ENCODE measurements at places on chromosomes 16 and 17.

DNA sequence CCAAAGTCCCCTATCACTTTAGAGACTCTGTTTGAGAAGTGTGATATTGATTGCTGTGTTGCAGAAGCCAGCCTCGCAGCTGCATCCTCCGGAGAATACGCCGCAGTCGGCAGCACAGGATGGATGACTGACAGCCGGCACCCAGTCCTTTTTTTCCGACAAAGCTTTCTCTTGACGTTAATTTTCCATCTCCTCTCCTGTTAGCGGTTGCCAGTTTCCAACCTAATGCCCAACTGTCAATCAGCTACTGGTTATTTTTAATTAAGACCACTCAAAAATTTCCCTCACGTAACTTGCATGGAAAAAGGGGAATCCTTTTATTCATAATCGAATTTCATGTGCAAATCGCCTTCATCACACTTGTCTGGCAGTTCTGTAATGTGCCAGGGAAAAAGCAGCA lies 953.9 kb downstream of the CDH11 start:
- no peak for DNase-seq

DNA sequence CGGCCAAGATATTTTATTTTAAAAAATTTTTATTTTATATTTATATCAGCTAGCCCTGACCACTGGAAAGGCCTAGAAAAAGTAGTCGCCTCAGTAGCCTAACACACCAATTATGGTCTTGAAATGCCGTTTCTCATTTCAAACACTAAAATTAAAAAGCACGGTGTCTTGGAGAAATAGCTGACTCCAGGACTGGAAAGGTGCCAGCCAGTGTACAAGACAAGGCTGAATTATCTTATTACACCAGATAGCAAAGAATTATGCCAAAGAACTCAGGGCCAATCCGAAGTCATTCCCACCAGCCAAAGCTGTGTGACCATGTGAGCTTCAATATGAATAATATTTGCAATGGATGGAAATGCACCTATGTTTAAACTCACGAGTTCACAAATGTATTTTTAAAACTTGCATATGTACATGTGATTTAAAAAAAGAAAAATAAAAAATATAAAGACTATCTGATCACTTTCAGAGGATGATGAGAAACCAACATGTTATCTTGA lies 19.9 kb upstream of the ATP2C2 start:
- DNase-seq = no peak

DNA sequence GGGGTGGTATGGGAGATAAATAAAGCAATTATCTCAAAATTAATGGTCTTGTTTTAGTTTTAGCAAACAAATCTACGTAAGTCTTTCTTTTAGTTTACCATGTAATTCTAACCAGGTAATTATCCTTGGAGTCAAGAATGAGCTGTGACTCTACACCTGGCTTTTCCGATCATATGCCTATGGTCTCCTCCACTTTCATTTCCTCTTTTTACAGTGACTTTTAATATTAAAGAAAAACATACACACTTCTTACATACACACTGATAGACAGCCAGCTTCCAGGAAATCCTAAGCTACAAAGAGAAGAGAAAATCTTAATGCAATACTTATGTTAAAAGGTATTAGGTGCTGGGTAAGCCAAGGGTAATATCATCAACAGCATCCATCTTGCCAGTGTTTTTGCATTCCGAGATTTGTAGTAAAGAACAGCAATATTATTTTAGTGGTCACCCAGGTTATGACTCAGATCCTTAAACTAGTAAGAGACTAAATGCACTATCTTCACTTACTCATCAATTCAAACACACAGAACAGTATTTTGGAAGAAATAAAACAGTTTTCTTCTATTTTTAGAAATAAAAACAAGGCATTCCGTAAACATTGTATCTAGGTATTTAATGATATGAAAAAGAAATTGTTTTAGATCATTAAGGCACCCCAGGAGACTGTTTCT lies 4.4 kb upstream of the IRX5 start:
- DNase-seq = no peak

- no peak for DNase-seq
These were observed 1.4 kb downstream of the TRAF4 start for GRCh38 chr17:28744972-28745785.

DNA sequence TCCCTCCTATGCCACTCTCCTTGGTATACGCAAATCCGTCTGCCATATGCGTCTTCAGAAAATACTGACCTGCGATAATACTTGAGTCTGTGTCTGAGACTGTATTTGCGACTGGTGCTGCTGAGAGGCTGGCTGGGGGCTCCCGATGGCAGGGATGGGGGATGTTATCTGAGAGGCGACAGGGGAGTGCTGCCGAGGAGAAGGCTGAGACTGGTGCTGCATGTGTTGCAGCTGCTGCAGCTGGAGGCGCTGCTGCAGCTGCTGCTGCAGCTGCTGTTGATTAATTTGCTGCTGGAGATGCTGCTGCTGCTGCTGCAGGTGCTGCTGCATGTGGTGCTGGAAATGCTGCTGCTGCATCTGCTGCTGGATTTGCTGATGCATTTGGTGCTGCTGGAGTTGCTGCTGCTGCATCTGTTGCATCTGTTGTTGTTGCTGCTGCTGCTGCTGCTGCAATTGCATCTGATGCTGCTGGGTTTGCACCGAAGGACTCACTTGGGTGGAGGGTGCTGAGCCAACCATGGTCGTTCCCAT lies 107.7 kb downstream of the TOX3 start:
- no peak for DNase-seq

GRCh38 chr16:84559311-84559932 lies 55.0 kb upstream of the MEAK7 start:
- no peak for DNase-seq

- no peak for DNase-seq
These were observed 1.0 kb downstream of the RNF166 start for GRCh38 chr16:88705076-88705684.

Data from GM12864 (cell line).